Adipose tissue (tissue), 3 donors: ENCODE measurements at places on chromosomes 12 and 14. TPM values are rescaled to one million over a fixed set of nuclear protein-coding genes. Genes with fewer than 3 reads are reported as not detected.

TCL1B gene
- polyA plus RNA-seq, result not detected

GOLT1B gene
- polyA plus RNA-seq, result 13.2 TPM

AKAP5 gene
- 0.11 TPM for polyA plus RNA-seq

GLI1 gene
- polyA plus RNA-seq, result 0.11 TPM

LIN52 gene
- polyA plus RNA-seq, result 2.3 TPM
